Stimulated activated naive CD4-positive, alpha-beta T cell treated with Interleukin-2 at 50 U/mL for 16 hours (primary cell): ENCODE measurements at places on chromosomes 11 and 22.

- no peak for DNase-seq
Observed at GRCh38 chr11:113043698-113044097, 82.5 kb downstream of the NCAM1 start.

DNA sequence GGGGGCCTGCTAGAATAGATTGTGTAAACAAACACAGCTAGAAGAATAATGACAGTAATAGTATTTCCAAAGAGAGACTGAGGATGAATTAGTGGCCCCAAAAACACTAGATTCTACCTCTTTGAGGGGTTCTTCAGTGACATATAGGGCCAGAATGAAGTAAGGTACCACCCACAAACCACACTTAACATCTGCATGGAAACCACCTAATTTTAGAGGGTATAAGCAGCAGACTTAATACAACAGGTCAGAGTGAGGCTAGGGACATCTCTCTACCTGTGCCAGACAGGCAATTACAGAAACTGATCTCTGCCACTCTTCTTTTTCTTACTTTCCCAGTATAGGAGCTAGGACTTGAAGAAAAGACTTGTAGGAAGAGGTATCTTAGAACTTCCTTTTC is 20.1 kb downstream of the ELP4 start:
- DNase-seq: no peak

GRCh38 chr11:122007601-122008071 is 108.4 kb downstream of the BLID start:
- no peak for DNase-seq

GRCh38 chr22:31977141-31977841 is 33.0 kb downstream of the YWHAH start:
- DNase-seq: peak; percentile 78

DNA sequence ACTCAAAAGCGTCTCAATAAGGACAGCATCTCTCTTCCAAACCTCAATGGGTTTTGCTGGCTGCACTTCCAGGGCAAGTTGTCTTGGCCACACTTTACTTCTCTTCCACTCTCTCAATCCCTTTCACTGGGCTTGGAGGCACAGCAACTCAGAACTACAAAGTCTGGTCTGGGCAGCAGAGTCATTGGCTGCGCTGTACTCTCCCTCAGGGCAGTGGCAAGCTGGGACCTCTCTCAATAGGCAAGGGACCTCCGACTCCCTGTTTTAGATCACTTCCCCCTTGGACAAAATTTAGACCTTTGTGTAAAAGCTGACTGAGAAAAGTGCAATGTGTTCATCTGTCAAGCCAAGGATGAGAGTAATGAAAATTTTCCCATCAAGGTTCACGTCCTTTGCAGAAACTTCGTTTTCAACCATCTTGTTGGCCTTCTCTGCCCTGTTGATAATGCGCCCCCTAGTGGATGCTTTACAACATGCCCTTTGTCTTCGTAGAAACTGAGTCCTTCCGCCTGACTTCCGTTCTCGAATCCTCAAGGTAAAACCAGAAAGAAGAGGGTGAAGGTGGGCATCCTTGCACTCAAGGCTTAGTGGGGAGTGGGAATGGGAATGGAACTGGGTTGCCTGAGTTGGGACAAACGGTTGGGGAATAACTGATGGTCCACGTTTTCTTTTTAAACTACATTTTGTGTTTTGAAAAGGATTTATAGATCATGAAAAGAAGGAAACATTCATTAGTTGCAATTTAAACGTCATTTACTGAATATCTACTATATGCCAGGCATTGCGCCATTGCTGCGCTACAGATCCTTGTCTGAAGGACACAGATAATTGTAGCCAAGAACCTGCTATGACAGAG is 99.1 kb downstream of the CD44 start:
- DNase-seq: peak; percentile 24

- no peak for DNase-seq
Observed at GRCh38 chr11:20861322-20861721, 191.9 kb downstream of the NELL1 start.

GRCh38 chr11:70536051-70536877 is 137.9 kb downstream of the CTTN start:
- DNase-seq: no peak

- DNase-seq: no peak
Observed at GRCh38 chr11:9527481-9528135, 45.9 kb upstream of the WEE1 start.

- DNase-seq: no peak
Observed at GRCh38 chr11:58907780-58908179, 31.5 kb upstream of the GLYATL1 start.

- no peak for DNase-seq
Observed at GRCh38 chr11:5690216-5690615, 626 bp downstream of the TRIM22 start.

DNA sequence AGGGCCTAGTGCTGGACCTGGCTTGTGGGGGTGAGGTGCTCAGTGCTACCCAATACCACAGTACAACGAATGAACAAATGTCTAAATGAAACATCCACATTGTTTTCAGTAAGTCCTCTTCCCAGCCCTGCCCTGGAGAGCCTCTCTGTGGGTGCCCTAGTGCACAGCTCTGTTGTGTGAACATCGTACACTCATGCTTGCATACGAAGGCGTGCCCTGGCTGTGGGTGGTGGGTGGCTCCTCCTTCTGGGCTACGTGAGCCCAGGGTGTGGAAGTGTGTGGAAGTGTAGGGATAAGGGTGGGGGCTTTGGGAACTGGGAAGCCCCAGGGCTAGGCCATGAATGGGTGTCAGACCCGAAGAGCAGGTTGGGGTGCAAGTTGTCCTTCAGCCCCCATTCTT is 592 bp upstream of the NLRX1 start:
- no peak for DNase-seq

DNA sequence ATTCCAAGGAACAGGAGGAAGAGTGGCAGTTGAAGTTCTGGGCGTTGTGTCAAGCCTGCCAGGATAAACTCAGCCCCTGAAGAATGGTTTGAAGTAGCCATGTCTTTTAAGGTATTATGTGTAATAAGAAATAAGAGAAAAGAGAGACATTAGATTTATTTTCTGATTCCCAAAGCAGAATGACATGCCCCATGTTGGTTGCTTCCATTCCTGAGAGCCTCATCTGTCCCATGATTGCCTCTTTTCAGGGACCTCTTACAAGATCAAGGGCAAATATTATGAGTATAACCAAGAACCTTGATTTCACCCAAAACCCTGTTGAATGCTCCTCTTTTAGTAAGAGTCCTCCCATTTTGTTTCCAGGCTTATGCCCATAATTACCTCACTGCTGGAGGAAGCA is at the start of gene OR8D2:
OR8D2 (minus strand) TSS at position 101 of the 400 bp plus-strand sequence; CDS start at position 101, 0 bp downstream.
- no peak for DNase-seq

- DNase-seq: no peak
Observed at GRCh38 chr11:1949922-1950321, 2.8 kb downstream of the MRPL23 start.

- DNase-seq: no peak
Observed at GRCh38 chr11:116415095-116415494, 357.7 kb downstream of the BUD13 start.

- no peak for DNase-seq
Observed at GRCh38 chr11:22193348-22194051, 615 bp downstream of the ANO5 start.

GRCh38 chr22:19892257-19892879 is 37.7 kb upstream of the GNB1L start:
- peak; percentile 62 for DNase-seq

- no peak for DNase-seq
Observed at GRCh38 chr11:119322360-119322739, 5.4 kb upstream of the MCAM start.

DNA sequence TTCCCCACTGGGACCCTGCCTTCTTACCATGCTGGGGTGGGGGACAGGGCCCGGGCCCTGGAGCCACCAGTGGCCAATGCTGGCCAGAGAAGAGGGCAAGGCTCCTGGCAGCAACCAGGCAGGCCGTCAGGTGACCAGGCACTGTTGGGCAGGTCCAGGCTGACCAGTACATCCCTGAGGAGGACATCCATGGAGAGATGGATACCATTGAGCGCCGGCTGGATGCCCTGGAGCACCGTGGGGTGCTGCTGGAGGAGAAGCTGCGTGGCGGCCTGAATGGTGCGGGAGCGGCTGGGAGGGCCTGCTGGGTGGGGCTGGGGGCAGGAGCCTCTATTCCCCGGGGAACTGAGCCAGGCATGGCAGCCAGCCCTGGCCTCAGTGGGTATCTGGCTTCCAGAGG is 21.0 kb downstream of the C22orf23 start:
- no peak for DNase-seq

DNA sequence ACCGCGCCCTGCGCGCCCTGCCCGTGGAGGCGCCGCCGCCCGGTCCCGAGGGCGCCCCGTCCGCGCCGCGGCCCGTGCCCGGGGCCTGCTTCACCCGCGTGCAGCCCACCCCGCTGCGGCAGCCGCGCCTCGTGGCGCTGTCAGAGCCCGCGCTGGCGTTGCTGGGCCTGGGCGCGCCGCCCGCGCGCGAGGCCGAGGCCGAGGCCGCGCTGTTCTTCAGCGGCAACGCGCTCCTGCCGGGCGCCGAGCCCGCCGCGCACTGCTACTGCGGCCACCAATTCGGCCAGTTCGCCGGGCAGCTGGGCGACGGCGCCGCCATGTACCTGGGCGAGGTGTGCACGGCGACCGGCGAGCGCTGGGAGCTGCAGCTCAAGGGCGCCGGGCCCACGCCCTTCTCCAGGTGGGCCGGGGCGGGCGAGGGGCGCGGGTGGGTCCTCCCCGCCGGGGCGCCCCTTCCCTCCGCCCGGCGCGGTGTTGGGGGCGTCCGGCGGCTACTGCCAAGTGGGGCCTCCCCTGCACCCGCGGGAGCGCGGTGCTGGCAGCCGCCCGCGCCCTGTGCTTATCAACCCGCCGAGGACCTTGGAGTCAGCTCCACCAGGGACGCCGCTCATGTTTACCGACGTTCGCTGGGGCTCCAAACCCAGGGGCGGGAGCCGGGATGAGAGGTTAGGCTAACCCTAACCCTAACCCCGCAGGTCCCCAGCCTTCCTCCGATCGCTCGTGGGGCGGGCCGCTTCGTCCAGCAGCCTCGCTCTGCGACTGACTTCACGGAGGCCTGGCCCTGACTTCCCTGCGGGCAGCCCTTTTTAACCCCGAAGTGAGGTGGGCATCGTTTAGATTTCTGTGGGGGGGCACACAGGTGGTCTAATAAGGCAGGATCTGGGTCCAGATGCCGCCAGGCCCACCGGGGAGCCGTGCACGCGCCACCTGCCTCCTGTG is 649 bp downstream of the SELENOO start:
- DNase-seq: no peak

- no peak for DNase-seq
Observed at GRCh38 chr11:69125861-69126260, 29.9 kb upstream of the SMIM38 start.

DNA sequence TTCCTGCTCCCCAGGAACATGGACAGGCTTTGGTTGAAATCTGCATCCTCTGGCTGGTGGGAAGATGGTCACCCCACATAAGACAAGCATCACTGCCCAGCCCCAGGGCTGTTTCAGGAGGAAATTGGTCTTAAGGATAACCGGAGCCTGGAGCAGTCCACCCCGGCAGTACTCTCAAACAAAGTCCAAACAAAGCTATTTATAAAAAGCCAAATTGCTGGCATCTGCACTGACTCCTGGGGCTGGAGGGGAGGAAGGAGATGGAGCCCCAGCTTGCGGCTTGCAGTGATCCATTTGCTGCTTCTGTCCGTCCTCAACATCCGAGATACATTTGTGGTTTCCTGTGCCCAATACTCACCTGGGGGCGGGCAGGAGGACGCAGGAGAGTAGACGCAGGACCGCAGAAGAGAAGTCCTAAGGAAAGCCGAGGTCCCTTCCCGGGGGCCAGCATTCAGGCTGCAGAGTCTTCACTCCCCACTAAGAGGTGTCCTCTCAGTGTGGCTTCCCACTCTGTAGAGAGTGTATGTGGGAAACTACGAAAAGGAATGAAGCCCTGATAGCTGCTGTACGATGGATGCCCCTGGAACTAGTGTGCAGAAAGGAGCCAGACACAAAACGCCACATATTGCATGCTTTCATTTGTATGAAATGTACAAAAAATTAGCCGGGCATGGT is 107.3 kb upstream of the FGF3 start:
- DNase-seq: no peak

- no peak for DNase-seq
Observed at GRCh38 chr11:31784611-31785010, 26.5 kb downstream of the PAX6 start.

- no peak for DNase-seq
Observed at GRCh38 chr11:122721201-122721963, 65.9 kb downstream of the UBASH3B start.

DNA sequence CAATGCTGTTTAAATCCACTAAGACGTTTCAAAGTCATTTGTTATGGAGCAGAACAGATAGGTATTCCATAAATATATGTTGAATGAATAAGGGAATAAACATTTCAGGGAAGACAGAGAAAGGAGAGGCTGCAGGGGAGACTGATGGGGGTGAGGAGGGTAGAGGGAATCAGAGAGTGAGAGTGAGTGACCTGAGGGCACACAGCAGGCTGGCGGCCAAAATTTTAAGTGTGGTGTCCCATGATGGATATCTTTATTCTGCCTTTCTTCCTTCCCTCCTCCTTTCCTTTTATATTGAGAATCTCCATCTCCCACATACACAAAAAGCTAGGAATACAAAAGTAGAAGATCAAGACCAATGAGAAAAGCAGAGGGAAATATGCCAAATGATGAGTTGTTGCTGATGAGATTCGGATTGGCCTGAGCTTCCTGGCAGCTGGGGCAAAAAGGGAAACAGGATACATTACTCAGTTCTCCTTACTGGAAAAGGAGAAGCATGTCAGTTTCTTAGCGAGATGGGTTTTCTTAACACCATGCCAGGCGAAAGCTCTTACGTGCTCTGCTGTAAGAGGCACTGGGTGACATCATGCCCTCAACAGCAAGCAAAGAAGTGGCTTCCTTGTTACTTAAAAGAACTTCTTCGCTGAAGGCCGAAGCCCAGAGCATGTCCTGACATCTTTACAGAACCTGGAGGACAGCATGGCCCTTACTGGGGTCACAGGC is 11.2 kb upstream of the CYTH4 start:
- DNase-seq: no peak

GRCh38 chr11:22344081-22344480 is 5.9 kb downstream of the SLC17A6 start:
- no peak for DNase-seq

- no peak for DNase-seq
Observed at GRCh38 chr11:130839981-130840666, 76.2 kb downstream of the SNX19 start.

GRCh38 chr11:20041499-20041898 is 118.8 kb downstream of the DBX1 start:
- DNase-seq: no peak

DNA sequence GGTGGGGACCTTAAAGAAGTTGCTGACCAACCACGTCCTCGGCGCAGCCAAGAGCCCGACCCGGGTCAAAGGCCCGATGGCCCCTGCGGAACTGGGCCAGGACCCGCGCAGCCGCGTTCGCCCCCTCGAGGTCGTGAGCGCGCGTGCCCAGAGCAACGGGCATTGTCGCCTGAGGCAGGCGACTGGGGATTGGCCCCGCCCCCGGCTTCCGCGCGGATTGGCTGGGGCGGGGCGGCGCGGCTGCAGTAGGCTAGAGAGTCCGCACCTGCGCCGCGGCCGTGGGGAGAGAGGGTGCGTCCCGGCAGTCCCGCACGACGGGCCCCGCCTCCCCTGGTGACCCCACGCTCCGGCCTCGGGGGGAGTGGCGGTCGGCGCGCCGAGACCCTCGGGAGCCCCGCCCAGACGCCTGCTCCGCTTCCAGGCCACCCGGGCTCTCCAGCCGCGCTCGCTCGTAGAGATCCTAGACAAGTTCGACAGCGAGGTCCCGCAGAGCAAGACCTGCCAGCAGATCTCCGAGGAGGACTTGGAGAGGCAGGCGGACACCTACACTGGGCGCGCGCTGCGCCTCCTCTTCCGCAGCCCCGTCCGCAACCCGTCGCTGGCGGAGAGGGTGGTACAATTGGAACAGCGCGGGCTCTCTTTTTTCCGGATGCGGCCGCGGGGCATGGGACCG is 8.3 kb upstream of the PPIL2 start:
- peak; percentile 71 for DNase-seq

- DNase-seq: no peak
Observed at GRCh38 chr22:29257751-29258181, 10.0 kb downstream of the RHBDD3 start.
